ENCODE measurements at places on chromosomes 6 and 20.

- DNase-seq = no peak
Observed at GRCh38 chr6:87870556-87870955, 168.5 kb upstream of the AKIRIN2 start.

GRCh38 chr6:159852877-159853276 is 37.9 kb upstream of the MAS1 start:
- no peak for DNase-seq

DNA sequence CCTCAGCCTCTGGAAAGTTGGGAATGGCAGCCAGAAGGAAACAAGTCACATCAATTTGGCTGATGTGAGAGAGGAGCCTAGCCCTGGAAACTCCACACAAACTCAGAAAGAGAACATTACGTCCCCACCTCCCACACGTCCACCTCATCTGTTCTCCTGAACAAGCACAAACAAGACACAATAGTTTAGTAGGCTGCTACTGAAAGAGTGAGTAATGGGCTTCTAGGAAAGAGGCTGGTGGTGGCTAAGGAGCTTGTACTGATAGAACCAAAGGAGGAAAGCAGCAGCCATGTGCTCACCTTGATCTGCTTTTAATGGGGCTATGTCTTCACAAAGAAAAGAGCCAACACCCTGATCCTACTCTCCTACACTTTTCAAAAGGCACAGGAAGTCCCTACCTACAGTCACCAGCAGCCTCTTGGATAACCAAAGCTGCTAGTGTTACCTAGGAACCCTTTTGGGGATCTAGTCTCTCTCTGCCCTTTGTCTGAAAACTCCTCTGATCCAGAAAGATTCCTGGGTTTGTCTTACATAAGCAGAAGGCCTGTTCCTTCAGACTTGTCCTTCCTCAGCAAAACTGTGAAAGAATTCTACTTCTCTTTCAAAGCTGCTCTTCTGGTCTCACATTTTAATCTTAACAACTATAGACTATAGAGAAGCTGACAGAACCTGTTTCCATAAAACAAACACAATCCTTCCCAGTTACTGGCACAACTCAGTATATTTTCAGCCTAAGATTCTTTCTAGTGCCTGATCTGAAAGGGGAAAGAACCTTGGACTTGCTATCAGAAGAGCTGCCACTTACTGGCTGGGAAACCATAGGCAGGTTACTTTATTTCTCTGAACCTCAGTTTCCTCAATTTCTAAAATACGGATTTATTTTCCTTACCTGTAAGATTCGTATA is 3.1 kb downstream of the PLAGL2 start:
- DNase-seq = no peak

- DNase-seq = no peak
Observed at GRCh38 chr20:34369265-34369664, 6.2 kb downstream of the ITCH start.

DNA sequence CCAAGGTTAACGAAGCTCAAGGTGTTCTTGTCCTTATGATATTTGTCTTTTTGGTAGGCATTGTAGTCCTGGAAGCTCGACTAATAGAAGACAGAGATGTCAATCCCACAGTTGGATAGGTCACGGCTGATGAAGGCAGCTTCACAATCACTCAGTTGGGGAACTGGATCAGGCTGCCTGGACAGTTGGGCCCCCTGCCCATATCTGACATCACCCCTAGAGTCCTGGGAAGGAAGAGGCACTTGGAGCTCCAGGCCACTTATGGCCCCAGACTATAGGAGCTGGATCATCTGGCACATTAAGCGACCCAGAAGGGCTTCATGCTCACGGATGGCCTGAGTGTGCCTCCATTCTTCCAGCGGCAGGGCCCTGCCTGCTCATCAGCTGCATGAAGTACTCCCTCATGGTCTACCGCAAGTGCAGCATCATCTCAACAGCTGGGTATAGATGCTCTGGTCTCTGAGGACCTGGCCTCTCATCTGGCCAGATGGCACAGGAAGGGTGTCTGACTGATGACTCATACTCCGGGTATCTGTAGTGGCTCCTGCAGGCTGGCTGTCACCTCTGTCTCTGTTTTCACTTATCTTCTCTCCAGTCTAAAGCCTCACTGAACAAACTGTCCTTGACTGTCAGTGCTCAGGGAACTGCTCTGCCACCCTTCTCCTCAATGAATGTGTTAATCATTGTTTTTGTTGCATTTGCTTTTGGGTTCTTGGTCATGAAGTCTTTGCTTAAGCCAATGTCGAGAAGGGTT is 29.2 kb upstream of the SSR1 start:
- DNase-seq = no peak

GRCh38 chr6:137286916-137287315 is 67.7 kb upstream of the IFNGR1 start:
- no peak for DNase-seq

- no peak for DNase-seq
Observed at GRCh38 chr6:95578106-95578410, 723 bp downstream of the MANEA start.

DNA sequence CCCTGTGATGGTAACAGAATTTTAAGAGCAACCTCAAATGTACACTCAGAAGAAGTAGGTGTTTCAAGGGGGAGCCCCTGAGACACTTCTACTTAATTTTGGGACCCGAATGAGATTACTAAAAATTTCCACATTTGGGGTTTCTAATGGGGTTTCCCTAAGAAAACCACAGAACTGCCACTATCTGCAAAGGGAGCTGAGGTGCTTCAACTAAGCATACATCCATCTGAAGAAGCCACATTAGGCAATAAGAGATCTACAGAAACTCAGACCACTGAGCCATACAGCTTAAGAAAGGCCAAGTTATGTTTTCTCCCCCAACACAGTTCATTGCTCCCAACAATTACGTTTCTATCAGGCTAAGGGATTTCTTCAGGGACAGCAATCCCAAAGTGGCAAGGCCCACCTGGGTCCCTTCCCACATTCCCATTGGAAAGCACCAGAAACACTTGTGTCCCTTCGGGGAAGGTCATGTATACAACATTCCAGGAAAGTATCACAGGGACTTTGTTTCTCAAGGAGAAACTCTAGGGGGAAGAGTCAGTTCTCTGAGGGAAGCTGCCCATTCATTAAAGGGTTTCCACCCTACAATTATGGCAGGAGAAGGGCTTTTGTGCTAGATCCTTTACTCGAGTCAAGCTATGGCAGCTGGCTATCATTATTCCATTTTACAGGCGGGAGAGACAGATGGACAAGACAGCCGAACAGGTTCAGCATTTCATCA is 5.0 kb downstream of the BCL2L1 start:
- no peak for DNase-seq

GRCh38 chr20:47656318-47656717 is 129.0 kb downstream of the SULF2 start:
- DNase-seq = no peak

GRCh38 chr6:19979059-19979458 is 141.9 kb downstream of the ID4 start:
- DNase-seq = no peak

DNA sequence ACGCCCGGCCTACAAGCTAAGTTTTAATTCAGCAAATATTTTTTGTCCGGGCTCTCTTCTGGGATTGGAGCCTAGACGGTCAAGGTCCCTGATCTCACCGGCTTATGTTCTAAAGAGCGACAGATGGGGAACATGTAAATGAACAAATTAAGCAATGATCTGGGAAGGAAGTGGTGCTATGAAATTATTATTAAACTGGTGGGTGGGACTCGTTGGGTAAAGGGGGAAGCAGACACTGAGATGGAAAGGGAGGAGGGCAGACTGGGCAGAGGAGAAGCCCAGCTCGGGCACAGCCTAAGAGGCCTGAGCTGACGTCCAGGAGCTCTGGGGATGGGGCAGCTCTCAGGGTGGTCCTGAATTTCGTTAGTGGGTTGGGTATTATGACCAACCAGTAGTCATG is 81.8 kb upstream of the AGPAT4 start:
- DNase-seq = no peak

- DNase-seq = no peak
Observed at GRCh38 chr20:46144432-46145025, 26.4 kb downstream of the CD40 start.

Data from dorsolateral prefrontal cortex (tissue), 122 donors.